ENCODE measurements at places on chromosomes 7 and 10.

GRCh38 chr10:117569610-117570390 lies 27.3 kb downstream of the EMX2 start:
- DNase-seq = no peak

GRCh38 chr10:14705548-14706230 lies 69.0 kb downstream of the FAM107B start:
- DNase-seq = no peak

DNA sequence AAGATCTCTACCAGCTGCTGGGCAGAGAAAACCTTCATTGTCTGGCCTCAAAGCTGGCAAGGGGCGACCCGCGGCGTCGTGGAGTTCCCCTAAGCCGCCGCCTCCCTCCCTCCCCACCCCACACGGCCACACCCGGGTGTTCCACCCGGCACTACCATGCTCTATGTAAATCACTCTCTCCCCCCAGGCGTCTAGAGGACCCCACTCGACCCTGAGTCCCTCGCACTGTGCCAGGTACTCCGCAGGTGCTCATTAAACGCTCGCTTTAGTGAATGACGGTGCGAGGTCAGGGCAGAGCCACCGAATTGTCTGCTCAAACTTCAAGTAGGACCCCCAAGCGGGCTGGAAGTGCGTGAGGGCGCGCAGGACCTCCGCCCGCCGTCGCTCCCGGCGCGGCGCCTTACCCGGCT lies 628 bp downstream of the PARP12 start:
- DNase-seq = peak; percentile 10

- no peak for DNase-seq
These were observed 150.2 kb upstream of the CACNA2D1 start for GRCh38 chr7:82593780-82594179.

GRCh38 chr7:97871659-97872024 lies 566 bp downstream of the ASNS start:
- no peak for DNase-seq

- DNase-seq = no peak
These were observed 717.9 kb downstream of the PHTF2 start for GRCh38 chr7:78516450-78516849.

DNA sequence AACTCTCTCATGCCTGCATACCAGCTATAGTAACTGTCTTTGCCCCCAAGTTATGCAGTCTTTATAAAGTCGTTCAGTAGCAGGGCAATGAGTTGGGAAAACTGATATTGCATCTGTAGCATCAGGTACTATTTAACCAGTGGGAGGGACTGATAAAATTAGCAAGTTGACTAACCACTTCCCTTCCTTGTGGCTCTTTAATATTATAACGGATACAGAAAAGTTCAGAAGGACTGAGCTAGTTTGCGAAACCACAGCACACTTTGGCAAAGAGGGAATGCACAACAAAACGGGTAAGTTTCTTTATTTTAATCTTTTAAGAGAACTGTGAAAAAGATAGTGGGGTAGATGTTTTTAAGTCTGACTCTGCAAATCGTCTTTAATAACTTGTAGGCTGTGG lies 205.3 kb upstream of the HDAC9 start:
- DNase-seq = no peak

- DNase-seq = no peak
These were observed 36.6 kb upstream of the PDLIM1 start for GRCh38 chr10:95327367-95327766.

DNA sequence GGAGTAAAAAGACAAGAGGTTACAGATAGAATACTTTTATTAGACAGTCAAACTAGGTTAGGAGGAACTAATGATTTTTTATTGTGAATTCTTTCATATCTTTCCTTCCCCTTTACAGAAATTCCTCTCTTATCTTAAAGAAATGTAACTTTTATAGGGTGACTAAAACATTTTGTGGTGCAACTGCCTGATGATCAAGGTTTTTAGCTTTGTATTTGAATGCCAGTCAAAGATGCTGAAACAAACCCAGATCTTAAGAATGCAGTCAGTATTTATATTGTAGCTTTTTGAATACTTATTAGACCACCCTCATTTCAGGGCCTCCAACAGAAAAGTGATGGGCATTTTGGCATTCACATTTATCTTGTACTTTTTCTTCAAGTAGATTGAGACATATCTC lies 27.4 kb downstream of the TAX1BP1 start:
- no peak for DNase-seq

GRCh38 chr10:8568401-8568800 lies 513.9 kb downstream of the GATA3 start:
- DNase-seq = no peak

GRCh38 chr10:34744590-34744989 lies 70.5 kb downstream of the PARD3 start:
- DNase-seq = no peak

GRCh38 chr7:18844735-18845134 lies 272.7 kb downstream of the TWIST1 start:
- no peak for DNase-seq

DNA sequence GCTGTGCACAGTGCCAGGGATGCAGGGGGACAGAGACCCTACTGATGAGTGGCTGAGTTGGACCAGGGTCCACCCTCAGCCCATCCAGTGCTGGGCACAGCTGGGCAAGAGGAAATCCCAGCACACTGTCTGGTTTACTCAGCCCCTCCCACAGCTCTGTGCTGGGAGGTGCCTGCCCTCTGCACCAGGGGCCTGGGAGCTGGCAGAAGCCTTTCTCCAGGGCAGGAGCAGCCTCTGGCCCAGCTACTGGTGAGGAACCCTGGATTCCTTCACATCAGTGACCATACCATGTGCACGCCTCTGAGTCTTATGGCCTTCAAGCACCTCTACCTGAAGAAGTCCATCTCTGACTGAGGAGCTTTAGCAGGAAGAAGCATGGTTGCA lies 25.9 kb upstream of the C10orf71 start:
- no peak for DNase-seq

- no peak for DNase-seq
These were observed 117.4 kb downstream of the TES start for GRCh38 chr7:116327752-116328151.

DNA sequence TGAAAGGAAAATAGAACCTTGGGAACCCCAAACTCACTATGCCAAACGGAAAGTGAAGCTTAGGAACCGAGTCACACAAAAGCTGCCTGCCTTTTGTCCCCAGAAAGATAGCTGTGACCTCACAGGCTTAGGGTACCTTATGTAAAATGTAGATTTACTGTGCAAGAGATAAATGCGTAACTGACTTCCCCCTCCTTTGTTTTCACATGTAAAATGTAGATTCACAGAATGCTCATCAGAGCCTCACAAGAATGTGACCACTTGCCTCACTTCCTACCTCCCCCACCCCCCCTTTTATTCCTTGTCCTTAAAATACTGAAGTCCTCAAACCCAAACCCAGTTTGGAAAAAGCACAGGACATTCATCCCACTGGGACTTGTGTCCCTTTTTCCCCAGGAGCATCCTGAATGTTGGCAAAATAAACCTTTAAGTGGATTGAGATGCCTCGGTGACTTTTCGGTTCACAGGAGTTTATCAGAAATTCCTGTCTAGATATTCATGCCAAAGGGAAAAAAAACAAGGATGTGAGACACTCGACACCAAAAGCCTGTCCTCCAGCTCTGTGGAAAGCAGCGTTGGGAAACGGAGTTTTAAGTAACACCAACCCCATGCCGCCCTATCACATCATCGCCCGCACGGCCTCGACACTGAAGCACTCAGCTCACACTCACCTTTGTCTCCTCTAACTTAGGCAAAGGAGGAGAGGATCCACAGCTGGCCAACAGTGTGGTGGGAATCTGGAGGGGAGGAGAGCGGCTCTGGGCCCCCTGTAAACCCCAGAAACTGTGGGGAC lies 45.9 kb downstream of the SVIL start:
- no peak for DNase-seq

DNA sequence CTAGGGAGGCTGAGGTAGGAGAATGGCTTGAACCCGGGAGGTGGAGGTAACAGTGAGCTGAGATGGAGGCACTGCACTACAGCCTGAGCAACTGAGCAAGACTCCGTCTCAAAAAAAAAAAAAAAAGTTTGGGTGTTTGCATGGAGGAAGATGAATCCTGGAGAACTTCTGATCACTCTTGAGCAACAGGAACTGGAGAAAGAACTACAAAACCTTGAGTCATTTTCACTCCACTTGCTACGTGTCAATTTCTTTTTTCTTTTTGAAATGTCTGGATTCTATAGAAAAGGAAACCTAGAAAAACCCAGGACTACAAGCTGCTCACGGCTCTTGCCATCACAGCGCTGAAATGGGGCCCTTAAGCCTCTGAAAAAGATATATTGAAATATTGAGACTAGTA lies 189.6 kb upstream of the NRP1 start:
- DNase-seq = no peak

GRCh38 chr7:53603461-53603860 lies 568.0 kb downstream of the POM121L12 start:
- no peak for DNase-seq

DNA sequence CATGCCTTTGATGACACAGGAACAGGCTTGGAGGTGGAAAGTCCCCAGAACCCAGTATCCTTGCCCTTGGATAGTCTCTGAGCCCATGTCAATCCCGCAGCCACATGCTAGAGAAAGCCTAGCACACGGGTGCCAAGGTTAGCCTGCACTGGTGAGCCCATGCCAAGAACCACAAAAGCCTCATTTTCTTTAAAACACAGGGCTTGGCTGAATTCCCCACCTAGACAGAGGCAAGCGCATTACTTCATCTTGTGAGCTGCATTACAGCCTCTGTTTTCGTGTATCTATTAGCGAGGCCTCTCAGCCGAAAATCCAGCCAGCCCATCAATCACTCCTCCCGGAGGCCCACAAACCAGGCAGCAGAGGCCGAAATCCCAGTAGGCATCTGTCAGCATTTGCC lies 314.9 kb upstream of the AUTS2 start:
- DNase-seq = no peak

- no peak for DNase-seq
These were observed 59.6 kb upstream of the CELF2 start for GRCh38 chr10:10958041-10958440.

DNA sequence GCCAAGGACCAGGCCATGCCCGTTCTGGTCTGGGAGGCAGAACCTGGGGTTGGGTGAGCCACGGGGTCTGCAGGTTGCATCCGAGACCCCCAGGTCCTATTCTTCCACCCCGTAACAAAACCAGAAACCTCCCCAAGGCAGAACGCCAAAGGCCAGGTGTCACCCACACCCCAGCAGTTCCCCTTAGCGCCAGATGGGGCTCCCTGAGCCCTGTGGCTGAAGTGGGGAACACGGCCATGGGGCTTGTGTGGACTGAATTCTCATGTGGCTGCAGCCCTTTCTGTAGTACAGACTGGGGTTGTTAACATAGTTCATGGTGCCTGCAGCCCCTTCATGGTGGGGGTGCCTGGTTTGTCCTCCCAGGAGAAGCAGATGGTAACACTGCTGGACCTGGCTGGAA lies 10.2 kb downstream of the BRI3 start:
- no peak for DNase-seq

- DNase-seq = no peak
These were observed 365.6 kb downstream of the WDR11 start for GRCh38 chr10:121216721-121217181.

GRCh38 chr10:99444383-99445045 lies 14.1 kb upstream of the GOT1 start:
- DNase-seq = no peak

DNA sequence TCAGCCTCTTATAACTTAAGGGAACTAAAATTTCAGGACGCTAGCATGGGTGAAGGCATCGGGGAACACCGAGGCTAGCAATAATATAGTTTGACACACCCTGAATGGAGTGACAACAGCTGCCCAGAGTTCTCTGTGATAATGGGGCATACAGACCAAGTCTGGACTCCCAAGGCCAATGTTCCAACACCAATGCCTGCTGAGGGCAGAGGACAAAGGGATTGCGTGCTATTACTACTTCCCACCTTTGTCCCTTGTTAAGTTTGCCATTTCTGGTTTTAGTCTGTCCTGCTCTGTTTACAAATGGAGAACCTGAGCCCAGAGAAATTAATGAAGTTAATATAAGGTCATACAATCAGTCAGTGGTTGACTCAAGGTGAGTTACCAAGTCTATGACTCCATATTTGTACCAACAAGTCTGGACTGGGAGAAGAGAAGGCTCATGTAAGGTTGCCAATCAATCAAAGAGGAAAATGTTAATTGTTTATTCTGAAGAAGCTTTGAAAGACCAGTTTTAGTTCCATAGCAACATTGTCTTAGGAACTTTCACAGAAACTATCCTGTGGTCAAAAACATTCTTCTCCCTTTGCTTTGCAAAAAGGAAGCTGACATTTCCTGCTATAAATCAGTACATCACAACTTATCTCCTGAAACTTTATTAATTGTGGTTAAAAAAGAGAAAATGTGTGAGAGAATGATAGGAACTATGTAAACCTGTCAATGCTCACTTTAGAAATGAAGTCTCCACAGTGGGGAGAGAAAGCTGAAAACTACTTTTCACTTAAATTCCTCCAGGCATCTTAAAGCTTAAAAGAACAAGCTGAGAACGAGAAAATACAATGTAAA lies 74.5 kb downstream of the CCDC6 start:
- DNase-seq = no peak

DNA sequence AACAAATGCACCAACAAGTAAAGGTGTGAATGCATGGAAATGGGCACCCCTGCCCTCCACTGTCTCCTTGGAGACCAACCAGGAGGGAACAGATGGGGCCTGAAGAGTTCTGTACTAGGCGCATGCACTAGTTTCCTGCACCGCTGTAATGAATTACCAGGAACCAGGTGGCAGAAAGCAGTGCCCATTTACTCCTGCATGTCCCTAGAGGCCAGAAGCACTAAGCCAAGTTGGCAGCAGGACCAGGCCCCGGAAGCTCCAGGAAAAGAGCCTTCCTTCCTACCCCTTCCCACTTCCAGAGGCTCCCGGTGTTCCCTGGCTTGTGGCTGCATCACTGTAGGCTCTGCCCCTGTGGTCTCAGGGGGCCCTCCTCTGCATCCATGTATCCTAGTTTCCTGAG lies 237.5 kb upstream of the PPP2R2D start:
- DNase-seq = no peak

- no peak for DNase-seq
These were observed 7.1 kb upstream of the WDR86 start for GRCh38 chr7:151416941-151417315.

- no peak for DNase-seq
These were observed 27.0 kb downstream of the CFAP46 start for GRCh38 chr10:132915411-132915810.

- DNase-seq = no peak
These were observed 65.7 kb upstream of the NOBOX start for GRCh38 chr7:144468990-144469732.

DNA sequence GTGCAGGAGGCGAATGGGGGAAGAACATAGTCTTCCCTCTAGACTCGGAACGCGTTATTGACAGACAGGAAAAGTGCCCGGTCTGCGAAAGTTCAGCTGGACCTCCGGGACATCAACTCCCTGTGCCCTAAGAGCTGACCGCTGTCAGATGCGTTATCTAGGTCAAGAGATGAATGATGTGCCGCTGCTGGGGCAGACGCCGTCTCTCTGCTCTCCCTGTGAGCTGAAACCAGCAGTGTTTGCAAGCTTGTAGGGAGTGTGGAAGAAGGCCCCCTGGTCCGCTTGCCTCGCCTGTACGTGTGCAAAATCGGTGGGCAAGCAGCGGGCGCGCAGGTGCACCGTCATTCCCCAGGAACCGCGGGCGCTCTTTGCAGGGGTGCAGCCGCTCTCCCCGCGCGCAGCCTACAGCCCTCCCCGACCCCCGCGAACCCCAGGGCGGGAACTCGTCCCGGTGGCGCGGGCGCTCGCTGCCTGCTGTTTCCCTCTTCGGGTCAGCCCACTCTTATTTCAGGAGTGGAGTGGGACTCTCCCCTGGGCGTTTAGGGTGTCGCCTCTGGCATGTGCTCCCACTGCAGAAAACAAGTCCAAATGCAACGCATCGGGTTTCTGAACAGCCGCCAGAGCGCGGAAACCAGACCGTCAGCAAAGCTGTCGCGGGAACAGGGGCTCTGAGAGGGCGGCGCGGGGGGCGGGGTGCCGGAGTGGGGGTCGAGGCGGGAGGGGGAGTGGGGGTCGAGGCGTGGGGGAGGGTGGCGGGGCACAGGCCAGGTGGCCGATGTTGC lies 1.8 kb upstream of the PFKFB3 start:
- DNase-seq = no peak
